Stimulated activated CD4-positive, alpha-beta T cell treated with anti-CD3 and anti-CD28 coated beads, Interleukin-2, amount 100 ng/mL, for 24 hours (primary cell): ENCODE measurements at places on chromosomes 6 and 20.

GRCh38 chr6:118886641-118887040 is 7.3 kb upstream of the ASF1A start:
- DNase-seq, result no peak

GRCh38 chr20:5827098-5827853 is 77.1 kb downstream of the SHLD1 start:
- DNase-seq, result no peak

- DNase-seq, result no peak
These were observed 9.9 kb upstream of the SNX9 start for GRCh38 chr6:157813191-157813590.

DNA sequence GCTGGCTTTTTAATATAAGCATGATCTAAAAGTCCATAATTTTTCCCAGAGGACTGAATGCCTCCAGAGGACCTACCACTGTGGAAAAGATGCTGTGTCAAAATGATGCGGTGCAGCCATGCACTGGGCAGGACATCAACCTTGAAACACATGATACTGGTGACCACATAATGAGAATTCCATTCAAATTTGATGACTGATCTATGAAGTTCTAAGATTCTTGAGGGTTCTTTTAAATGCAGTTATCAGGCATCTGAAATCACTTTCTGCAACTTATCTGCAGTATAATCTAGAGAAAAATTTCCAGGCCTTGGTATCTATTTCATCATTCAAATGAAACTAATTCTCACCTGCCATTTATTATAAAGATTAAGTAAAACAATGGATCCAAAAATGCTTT is 15.0 kb upstream of the MARCKS start:
- no peak for DNase-seq

DNA sequence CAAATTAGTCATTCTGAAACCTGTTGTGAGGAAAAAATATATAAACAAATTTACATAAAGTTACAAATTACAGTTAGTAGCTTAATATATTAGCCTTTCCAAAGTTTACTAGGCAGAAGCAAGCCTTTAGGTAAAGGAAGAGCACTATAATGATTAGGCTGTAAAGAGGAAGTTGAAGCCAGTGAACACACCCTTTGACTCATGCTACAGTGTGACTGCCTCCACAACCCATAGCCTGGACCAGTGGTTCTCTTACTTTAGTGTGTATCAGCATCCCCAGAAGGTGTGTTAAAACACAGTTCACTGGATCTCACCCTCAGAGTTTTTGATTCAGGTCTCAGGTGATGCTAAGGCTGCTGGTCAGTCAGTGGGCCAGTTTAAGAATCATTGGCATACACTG is 91.4 kb upstream of the DEFB112 start:
- no peak for DNase-seq

DNA sequence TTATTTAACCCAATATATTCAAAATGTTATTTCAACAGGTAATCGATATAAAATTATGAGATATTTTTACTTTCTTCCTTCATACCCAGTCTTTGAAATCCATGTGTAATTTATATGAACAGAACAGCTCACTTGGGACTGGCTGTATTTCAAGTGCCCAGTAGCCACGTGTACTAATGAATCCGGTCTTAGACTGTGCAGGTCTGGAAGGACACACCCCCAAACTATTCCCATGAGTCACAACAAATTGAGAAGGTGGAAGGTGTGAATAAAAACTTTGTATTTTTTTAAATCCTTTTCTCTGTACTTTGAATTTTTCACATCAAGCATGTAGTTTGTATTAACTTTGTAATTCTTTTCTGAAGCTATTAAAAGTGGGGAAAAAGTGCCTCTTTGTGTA is 2.8 kb downstream of the UNC5CL start:
- no peak for DNase-seq

GRCh38 chr6:75230484-75231325 is 12.9 kb downstream of the COX7A2 start:
- no peak for DNase-seq

- no peak for DNase-seq
These were observed 76.0 kb downstream of the CD83 start for GRCh38 chr6:14193524-14193923.

- DNase-seq, result no peak
These were observed 229.7 kb upstream of the AGPAT4 start for GRCh38 chr6:161503570-161503969.

DNA sequence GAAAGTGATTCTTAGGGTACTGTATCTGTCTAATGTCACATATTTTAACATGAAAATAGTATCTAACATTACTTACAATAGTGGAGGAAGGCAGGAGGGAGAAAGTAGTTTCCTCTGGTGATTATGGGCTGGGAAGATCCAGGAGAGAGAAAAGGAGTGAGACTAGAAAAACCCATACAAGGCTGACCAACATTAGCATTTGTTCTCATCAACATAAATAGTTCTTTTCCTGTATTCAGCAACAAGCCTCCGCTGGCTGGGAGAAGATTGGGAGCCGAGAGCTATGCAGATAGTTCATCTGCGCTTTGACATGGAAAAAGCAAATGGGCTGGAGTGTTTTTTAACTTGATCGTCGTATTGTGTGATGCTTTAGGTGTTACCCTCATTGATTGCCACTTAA is 239.4 kb downstream of the PHACTR1 start:
- no peak for DNase-seq

- no peak for DNase-seq
These were observed 402.9 kb upstream of the RUNX2 start for GRCh38 chr6:44925100-44925739.

DNA sequence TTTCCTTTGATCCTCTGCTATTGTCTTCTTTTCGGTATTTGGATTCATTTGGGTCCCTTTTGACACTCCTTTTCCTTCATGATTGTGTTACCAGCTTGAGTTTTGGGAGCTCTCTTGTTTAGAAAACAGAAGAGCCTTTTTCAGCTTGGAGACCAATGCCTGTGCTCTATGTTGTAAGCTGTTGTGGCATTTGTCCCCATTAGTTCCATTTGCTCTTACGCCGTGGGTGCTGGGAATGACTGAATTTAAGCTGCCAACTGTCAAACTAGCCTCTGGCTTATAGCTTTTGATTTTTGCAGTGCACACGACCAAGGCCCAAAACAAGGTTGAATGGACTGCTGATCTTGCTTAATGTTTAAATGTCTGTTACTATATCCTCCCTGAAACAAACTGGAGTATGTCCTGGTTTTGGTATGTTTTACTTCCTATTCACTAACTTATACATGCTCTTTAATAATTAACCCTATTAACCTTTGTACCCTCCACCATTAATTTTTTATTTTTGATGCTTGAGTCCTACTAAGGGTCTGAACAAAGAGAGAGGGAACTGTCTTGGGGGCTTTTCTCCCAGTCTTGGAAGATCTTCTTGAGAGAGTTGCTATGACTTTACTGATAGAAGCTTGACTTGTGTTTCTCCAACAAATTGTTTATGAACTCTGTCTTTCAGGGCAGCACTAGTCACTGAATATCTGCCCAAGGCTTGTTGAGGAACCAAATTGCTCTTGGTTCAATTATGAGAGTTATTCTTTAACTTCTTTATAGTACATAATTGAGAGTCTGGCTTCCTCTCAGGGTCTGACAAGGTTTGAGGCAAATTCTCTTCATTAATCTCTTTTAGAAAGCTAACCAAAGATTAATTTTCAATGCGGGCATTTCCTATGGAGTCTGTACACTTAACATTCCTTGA is 100.3 kb upstream of the SIRPG start:
- DNase-seq, result no peak

DNA sequence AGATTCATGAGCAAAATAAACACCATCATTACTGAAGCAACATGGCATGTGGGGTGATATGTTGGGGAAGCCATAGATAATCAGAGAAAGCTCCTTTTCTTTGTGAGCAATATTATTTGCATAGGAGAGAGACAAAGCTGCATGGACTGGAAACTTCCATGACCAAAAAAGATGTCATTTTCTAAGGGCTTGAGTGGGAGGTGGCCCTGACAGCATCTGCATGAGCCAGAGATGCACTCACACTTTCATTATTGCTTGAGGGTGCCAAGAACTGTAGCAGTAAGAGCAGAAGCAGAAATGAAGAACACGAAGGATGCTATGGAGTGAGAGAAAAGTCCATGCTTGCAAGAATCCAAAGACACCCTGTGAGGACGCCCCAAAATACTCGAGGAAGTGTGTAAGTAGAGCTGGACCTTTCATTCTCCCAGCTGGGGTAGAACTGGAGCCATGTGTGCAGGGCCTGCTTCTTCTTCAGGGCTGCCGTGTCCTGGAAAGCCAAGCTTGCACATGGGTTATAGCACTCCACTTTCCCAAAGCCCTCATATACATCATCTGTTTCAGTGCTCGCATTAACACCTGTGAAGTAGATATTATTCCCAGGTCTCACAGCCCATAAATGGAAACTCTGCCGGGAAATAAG is 851.2 kb downstream of the DHX35 start:
- DNase-seq, result no peak

DNA sequence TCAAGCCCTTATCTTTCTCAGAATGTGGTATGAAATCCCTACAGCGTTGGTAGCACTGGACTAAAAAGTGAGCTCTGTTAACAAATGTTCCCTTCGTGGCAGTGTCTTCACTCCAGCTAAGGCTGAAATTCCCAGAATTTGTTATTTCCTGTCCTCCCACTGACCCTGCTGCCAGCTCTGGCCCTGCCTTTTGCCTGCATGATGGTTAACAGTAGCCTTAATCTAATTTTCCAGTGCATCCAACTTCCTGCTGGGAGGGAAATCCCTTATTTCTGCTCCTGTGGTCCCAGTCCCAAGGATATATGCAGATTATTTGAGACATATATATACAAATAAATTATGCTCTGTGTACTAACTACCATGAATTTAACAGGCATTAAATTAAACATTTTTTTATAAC is 157.2 kb upstream of the CARMIL1 start:
- DNase-seq, result no peak

DNA sequence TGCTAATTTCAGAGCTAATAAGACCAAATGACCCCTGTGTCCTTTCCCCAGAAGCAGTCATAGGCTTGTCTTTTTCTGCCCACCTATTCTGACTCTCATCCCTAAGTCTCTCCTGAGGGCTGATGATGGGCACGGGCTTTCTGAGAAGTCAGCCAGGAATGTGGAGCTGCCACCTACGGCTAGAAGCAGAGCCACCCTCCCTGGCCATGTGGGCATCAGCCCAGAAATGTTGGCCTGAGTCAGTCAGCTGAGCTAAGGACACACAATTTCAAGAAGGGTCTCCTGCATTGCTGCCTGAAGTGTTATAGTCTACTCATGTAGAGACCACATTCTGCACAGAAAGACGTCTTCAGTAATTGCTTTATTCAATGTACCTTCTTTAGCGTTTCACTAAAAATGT is 17.1 kb downstream of the MYLIP start:
- DNase-seq, result no peak

DNA sequence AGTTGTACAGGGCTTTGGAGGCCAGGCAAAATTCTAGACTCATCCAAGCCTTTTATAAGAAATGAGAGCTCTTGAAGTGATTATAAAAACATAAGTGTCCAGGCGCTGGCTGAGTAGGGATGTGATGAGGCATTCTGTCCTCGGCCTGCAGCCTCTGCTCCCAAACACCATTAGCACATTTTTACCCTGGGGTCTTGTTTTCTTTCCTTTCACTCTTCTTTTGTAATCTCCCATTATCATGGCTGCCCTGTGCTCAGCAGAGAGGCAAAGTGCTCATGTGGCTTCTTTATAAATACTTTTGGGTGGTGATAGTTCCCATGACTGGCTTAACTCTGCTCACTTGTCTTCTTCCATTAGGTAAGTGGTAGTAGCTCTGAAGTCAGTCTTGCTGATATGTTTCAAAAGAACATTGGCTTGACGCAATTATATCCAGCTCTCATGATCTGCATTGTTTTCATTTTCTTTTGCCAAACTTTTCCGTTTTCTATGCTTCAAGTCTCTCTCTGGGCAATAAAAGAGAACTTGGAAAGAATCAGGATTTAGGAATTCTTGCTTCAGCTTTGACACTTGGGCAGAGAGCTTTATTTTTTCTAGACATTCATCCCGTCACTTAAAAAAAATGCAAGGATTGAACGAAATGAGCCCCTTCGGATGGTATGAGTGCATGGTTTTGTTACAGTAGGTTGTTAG is 61.1 kb downstream of the CAP2 start:
- DNase-seq, result no peak

DNA sequence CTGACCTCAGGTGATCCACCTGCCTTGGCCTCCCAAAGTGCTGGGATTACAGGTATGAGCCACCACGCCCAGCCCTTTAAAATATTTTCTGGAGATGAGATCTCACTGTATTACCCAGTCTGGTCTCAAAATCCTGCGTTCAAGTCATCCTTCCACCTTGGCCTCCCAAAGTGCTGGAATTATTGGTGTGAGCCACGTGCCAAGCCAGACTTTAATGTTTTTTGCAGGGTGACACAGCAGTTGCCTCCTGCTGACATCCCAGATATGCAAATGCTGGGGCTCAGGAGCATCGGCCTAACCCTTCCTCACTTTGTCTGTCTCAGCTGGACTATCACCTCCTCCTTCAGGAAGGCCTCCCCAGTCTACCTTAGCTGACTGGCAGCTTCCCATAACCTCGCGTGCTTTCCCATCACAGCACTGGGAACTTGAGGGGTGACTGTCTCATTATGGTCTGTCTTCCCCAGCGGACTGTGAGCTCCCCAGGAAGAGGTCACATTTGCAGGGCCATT is 14.3 kb upstream of the ID1 start:
- no peak for DNase-seq

DNA sequence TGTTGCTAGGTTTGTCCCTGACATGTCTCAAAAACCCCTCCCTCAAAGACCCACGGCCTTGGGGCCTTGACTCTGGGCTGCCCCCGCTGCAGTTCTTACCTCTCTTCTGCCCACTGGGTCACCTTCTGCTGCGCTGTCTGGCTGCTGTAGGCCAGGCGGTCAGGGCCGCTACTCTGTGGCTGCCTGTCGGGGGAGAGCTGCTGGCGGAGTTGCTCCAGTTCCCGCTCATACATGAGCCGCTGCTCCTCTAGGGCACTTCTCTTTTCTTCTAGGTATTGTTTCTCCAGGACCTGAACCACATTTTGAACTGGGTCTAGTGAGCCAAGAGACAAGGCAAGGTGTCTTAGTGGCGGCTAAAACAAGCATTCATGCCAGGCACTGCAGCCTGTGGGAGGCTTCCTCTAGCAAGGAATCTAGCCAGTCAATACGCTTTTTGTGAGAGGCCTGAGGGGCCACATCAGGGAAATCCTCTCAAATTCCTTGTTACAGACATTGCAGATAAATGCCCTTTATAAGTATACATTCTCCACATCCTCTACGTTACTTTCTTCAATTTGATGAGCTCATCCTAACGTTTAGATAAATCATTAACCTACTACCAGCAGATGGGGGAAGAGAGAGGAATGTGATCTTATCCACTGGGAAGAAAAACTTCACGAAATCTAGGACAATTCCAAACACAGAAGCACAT is 110.3 kb upstream of the NUP153 start:
- DNase-seq, result no peak

DNA sequence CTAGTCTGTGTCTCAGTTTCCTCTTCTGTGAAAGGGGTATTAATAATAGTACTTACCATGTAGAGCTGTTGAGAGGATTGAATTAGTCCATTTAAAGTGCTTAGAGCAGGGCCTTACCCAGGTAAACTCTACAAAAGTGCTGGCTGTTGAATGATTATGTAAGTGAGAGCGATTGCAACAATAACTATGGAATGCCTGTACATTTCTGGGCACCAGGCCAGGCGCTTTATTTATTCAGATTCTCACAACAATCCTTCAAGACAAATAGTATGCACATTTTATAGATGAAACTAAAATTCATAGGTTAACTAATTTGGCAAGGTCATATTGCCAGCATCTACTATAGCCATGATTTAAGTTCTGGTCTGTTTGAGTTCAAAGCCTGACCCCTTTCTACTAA is 78.3 kb upstream of the MMS22L start:
- no peak for DNase-seq

- no peak for DNase-seq
These were observed 1.3 kb downstream of the CARMIL1 start for GRCh38 chr6:25280344-25281074.

- no peak for DNase-seq
These were observed 189.7 kb downstream of the EDN1 start for GRCh38 chr6:12479881-12480280.
